NCI-H2081 (cell line): ENCODE measurements at places on chromosomes 2 and 18.

DNA sequence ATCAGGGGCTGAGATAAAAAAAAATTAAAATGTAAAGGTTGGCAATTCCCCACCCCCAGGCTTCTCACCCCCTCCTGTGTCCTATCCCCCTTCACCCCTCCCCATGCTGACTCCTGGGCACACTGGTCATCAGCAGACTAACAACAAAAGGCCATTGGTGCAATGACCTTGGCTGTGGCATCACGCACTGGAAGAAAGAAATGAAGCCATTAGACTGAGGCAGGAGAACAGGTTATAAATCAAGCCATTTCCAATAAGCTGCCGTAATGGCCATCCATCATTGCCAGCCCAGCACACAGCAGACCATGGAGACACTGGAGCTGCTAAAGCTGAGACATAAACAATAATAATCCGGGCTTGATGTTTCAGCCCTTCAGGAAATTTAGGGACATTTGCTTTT, 342.4 kb upstream of the ETAA1 start:
- no peak for DNase-seq

DNA sequence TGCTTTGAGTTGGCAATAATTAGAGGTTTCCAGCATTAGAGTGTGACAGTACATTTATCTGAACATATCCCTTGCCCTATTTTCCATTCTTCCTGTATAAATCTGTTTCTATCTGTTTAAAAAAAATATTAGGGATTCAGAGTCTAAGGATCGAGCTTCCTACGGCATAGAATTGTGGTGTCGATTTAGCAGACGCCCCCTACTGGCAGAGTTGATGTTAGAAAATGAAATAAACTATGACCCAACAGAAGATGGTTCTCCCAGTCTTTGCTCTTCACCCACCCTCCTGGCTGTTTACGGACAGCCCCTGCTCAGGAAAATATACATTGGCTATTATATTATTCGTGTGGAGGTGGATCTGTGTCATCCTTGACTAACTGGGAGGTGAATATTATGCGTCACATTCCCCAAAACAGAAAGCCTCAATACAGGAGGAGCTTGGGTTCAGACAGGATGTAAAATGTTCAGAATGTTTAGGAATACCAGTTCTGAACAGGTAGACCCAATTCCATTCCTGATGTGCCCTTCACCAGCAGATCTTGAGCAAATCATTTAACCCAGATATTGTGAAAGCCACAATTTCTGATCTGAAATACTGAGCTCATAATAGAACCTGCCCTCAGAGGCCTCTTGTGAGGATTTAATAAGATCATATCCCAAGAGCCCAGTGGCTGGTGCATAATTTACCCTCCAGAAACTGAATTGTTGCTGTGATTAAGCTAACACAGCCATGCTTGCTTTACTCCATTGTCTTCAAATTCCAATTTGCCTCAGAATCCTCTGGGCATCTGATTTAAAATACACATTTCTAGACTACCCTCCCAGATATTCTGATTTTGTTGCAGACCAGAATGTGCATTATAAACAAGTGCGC, 10.8 kb upstream of the ERMN start:
- DNase-seq = peak; percentile 65

DNA sequence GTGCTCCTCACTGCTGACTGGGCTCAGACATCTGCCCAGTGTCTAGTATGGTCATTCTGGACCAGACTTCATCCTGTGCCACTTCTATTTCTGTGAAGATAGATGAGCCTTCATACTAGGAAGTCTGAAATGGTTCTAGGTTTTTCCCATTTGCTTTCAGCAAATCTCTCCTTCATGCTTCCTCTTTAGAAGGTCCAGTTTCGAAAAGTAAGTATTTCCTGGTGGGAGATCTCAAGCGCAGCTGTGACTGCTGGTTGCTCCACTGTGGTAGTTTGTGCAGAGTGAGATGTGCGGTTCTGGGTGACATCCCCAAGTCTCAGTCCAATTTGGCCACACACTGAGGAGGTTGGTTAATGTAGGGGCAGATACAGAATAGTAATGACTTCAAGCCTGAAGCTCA, 14.4 kb downstream of the IL36B start:
- no peak for DNase-seq

DNA sequence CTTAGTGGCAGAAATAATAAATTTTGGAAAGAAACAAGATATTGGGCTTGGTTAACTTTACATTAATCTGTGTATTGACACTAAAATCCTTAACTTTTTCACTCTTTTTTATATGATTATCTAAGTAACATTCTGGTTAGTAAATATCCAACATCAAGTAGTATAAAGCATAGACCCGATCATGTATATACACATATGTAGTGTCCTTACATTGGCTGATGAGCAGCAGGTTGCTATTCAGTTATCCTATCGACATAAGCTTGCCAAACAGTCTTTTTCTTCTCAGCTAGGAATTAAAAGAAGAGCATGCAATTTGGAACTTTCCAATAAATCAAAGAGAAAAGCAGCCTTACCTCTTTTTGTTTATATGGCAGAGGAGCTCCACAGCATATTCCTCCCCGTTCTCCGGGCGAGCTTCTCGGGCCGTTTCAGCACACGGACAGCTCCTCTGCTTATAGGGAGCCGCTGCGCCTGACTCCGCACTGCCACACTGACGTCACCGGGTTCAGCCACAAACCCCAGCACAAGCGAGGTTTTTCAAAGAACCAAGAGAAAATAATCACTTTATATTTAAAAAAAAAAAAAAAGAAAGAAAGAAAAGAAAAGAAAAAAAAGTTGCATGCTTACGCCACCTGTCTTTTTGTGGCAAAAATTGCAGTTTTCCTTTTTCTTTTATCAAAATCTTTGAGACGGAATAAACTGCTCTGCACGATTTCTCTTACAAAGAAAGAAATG, at the start of gene SCG2:
SCG2 (minus strand) TSS at position 430 of the 735 bp plus-strand sequence. CDS start 3,079 bp downstream, outside the sequence.
- peak; percentile 84 for DNase-seq

GRCh38 chr2:240934701-240935102, 28.6 kb downstream of the CROCC2 start:
- DNase-seq = no peak

GRCh38 chr2:41947701-41948396, 100.0 kb upstream of the PKDCC start:
- no peak for DNase-seq

DNA sequence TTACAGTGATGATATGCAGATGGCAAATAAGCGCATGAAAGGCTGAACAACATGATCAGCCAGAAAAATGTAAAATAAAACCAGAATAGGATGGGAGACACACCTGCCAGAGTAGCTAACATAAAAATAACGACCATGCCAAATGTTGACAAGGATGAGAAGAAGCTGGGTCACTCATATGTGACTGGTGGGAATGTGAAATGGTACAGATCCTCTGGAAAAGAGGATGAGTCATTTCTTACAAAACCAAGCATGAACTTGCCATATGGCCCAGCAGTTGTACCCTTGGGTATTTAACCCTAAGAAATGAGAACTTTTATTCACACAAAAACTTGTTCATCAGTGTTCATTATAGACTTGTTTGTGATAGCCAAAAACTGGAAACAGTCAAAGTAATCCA, 143.8 kb downstream of the SH3BP4 start:
- DNase-seq = no peak

DNA sequence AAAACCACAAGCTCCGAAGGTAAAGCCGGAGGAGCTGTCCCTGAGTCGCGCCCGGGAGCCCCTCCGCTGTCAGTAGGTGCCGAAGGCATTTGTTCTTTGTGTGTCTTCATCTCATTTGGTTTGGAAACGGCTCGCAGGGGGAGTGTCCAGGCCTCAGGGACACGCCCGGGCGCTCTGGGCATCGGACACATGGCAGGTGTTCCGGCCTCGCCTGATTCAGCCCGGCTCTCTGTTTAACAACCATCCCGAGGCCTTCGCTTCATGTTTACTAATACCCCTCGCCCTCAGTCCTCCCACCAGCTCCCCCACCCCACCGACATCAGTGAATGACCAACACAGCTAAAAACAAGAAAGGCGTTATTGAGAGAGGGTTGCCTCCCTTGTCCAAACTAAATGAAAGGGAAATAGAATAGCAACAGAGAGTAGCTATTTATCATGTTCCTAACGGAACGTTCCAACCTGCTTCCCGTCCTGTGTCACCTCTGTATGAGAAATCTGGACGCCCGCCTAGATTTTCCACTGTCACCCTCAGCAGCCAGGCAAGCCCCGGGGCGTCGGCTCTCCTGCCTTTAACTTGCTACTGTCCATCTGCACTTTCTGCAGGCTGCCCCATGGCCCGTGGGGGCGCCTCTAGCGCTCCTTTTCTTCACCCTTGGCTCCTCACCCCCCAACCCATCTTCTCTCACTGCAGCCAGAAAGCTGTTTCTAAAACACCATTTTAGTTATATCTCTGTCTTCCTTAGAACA, 73.9 kb downstream of the MYCN start:
- DNase-seq = no peak

DNA sequence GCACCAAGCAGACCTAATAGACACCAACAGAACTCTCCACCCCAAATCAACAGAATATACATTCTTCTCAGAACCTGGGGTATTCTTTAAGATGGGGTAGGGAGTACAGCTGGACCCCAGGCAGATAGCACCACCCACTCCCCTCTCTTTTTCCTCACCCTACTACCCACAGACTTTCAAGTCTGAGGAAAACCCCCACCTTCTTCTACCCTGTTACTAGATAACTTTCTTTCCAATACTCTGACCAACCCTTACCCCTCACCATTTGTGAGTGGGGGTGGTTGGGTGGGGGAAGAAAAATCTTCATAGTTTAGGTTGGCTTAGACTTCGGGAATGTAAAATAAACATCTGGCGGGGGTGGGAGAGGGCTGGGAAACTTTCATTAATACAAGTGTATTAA, 20.3 kb upstream of the ZBTB14 start:
- DNase-seq = no peak

DNA sequence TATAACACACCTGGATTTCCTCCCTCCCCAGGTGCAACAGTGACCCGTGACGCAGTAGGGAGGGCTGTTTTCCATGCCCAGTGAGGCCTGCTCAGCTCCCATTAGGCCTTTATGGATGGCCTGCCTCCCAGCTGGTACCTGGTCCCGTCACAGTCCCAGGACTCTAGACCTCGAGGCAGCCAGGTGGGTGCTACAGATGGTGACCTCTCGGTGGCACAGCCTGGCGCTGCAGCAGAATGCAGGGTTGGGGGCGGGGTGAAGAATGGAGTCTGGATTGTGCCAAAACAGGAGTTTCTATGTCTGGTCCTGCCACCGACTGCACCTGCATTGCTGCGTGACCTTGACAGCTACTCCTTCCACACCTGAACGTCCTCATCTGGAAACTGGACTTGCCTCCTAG, 18.0 kb upstream of the YWHAQ start:
- DNase-seq = peak; percentile 29

DNA sequence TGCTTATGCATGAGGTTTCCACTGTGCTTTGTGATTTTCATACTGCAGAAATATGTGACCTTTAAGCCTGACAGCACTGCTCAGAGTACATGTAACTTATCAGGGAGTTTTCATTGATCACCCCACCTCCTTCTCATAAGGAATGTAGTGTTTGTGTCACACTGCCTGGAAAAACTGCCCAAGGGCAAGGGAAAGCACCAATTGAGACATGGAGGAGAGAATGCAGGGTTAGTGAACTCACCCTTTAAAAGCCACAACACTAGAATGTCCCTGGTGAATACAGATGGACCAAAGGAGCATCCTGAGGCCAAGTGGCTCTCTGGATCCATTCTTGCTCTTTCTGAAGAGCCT, 147.2 kb upstream of the SPATS2L start:
- no peak for DNase-seq

DNA sequence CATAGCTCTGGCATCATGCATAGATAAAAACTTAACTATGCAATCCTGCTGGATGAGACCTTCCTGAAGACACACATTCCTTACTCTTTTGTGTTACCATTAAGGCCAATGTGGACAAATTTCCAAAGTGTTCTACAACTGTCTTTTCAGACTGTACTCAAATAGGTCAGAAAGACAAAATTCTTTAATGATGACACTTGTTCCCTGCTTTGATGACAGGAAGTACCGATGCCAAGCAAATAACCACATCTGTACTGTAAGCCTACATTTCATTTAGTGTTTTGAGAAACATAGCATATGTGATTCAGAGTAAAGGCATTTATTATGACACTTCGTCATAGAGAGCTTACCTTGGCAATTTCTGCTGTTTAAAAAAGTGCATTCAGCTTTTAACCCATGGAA, 55.0 kb downstream of the PMAIP1 start:
- no peak for DNase-seq

DNA sequence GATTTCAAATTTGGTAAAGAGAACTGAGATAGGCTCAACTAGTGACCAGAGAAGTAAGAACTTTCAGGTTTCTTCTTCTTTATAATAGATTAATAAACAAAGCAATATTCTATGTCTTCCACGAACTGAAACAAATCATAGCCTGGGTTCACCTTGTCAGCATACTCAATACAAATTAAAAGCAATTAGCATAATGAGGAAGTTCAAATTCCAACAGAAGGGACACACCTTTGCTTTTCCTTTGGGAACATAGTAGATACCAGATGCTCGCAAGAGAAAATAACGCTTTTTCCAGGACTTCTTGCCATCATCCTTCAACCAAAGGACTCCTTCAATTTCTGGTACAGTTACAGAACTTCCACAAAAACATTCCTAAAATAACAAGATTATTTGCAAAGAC, 79.9 kb downstream of the RAPH1 start:
- DNase-seq = no peak

GRCh38 chr2:144165599-144166250, 354.2 kb downstream of the ZEB2 start:
- no peak for DNase-seq
